IMR-90 (cell line): ENCODE measurements at places on chromosomes 5 and 9. TPM values are rescaled to one million over a fixed set of nuclear protein-coding genes. Genes with fewer than 3 reads are reported as not detected.

Gene C5orf63
- 0.72 and 0.83 TPM in 2 replicates for total RNA-seq

Gene ZNF346
- total RNA-seq, result 14.7 and 15.1 TPM in 2 replicates

Gene INSL4
- total RNA-seq, result not detected in 2 replicates

GRCh38 chr5:1437876-1438559 is 7.2 kb downstream of the SLC6A3 start:
- DNase-seq, result no peak

DNA sequence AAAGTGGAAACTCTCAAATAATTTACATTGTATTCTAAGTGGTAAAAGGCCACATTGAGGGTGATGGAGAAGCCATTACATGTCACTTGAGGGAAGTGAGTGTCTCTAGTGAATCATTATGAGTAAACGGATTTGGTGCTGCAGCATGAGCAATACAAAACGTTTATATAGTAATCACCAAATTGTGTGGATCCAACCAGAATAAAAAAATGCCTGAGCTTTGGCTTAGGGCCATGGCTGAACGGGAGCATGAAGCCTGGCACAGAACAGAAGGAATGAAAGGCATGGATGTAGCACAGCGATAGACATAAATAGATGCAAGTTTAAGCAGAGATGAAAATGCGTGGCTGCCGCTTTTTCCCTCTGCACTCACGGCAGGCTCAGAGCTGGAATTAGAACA is 58.3 kb downstream of the PTTG1 start:
- DNase-seq, result peak; percentile 84

- no peak for DNase-seq
Observed at GRCh38 chr5:12248831-12249230, 344.6 kb upstream of the CTNND2 start.

- no peak for DNase-seq
Observed at GRCh38 chr9:131312246-131312645, 22.7 kb downstream of the PLPP7 start.

- DNase-seq, result peak; percentile 55
Observed at GRCh38 chr5:127746756-127747155, 43.6 kb downstream of the CCDC192 start.

DNA sequence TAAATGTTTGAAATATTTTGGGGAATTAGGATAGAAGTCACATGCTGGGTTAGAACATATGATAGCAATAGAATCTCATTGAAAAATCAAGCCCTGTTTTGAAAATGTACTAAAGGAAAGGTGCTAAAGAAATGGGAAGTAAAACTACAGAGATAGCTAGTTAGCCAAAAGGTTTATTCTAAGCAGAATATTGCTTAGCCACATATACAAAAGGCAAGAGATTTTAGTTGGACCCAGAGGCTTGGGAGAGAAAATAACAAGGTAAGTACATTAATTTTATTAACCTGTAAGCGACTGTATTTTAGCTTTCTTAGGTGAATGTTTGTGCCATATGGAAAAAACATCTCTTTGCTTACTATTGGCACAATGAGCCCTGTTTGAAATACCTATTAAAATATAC is 108.3 kb downstream of the RPS23 start:
- DNase-seq, result no peak
